ENCODE measurements at places on chromosomes 13 and 19.

DNA sequence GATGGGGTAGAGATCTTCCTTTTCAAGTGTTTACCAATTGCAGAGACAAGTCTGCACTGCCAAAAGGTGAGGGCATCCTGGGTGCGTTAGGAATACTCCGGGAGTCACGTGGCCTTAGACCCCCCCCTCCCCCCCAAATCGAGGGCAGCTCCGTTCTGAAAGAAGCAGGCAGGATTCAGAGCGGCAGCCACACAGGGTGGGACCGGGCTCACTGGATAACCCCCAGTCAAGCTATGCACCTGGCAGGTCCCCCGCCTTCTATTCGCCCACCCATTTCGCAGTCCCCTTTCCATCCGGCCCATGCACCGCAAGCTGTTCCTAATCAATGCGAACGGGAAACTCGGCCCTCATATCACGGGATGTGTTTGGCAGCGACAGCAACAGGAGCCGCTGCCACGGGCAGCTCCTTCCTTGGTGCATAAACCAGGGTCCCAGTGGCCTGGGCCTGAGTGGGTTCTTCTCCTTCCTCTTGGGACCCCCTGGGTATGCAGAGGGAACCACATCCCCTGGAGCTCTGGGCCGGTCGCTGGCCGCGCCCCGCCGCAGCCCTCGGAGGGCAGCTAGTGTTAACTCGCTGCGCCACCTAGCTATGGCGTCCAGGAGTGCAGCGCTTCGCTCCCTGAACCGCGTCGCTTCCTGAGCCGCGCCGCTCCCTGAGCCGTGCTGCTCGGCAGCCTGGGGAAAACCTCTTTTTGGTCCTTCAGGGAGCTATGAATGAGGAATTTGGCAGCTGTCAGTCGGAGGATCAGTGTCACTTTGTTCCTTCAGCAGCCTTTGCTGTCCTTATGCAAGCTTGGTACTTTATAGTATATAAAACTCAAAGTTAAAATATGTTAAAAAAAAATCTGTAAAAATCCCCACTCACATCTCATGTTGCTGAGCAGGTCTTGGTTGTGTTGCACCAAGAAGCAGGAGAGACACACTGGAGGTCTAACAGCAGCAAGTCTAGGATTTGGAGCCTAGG, 41.4 kb downstream of the LYL1 start:
- peak; percentile 57 for DNase-seq

GRCh38 chr13:114096031-114096485, 36.4 kb downstream of the RASA3 start:
- no peak for DNase-seq

DNA sequence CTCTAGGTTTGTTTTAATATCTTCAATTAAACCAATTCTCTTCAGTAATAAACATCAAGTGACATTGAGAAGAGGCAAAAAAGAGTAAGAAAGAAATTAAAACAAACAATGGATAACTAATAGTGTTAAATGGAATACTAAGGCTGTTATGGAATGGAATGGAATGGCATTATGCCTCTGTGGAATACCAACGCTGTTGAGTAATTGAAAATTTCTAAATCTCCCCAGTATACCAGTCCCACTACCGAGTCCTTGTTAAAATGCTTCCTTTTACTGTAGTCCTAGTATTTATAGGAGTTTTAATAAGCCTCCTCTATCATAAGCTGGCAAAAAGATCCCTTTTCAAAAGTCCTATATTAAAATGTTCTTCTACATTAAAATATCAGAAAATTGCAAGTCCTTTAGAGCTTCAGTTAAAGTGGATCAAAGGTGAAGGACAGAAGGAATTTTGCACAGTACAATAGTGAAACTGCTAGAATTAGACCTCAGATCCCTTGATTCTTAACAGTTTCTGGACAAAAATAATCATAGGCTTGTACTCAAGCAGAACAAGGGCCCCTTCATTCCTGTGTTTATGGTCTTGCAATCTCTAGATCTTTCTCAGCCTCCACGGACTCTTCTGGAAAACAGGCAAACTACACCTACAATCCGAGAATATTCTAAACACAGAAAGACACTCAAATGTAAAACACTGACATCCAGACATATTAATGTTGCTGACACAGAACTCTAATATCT, 128.2 kb downstream of the PCDH9 start:
- DNase-seq, result no peak

DNA sequence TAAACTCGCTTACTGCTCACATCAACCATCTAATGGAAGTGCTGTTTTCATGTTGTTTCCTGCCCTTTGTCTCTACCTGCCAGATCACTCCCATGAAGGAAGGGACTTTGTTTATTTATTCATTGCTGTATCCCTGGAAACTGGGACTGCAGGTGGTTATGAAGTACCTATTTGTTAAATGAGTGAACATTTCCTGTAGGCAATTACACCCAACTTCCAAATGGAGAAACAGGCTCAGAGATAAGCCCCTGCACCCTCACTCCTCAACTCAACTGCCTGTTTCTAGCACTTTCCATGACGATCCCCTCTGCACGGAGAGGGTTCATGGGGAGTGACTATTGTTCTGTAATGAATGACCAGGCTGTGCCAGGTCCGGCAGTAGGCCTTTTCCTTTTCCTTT, 1.9 kb upstream of the SELENOW start:
- no peak for DNase-seq

DNA sequence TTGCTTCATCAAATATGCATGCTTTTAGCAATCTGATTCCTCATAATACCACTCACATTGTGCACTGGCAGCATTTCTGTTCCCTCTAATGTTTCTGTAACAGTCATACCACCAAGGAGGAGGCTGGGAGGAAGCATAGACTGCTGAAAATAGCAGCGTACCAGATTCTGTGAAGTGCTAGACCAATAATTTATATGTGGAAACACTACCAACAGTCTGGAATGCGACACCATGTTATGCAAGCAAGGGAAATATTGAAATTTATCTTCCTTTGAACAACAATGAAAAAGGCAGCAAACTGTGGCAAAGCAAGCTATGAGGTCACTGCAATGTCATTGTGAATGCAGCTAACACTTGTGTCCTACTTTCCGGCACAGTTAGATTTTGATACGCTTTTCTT, 1388.0 kb downstream of the EFNB2 start:
- no peak for DNase-seq

DNA sequence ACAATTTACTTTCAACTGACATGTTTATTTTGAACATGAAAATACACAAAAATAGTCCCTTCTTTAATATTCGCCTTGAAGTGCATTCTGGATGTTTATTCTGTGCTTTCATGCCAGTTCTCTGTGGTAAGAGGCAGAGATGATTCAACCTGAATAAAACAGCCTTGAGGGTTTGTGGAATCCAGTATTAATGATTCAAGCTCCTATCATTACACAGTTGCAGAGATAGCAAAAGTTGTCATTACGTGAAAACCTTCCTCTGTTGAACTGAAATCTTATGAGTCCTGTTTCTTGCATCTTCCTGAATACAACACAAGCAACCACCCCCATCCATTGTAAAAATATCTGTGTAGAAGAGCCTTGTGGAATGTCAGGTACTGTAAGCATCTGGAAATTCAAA, 142.3 kb upstream of the HTR2A start:
- DNase-seq, result no peak

GRCh38 chr13:62278271-62278670, 862.6 kb upstream of the PCDH20 start:
- DNase-seq, result no peak

DNA sequence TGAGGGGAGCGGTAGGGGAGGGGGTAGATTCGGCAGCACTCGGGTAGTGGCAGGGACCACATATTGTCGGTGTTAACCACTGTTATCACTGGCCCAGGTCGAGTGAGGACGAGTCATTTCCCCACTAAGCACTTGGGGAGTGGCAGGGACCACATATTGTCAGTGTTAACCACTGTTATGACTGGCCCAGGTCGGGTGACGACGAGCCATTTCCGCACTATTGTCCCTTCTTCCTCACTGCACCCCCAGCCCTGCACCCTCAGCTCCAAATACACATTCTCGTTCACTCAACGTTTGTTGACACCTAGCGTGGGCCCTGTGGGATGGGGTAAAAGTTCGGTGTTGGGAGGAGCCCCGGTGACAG, 467 bp upstream of the CLN5 start:
- DNase-seq, result peak; percentile 79

DNA sequence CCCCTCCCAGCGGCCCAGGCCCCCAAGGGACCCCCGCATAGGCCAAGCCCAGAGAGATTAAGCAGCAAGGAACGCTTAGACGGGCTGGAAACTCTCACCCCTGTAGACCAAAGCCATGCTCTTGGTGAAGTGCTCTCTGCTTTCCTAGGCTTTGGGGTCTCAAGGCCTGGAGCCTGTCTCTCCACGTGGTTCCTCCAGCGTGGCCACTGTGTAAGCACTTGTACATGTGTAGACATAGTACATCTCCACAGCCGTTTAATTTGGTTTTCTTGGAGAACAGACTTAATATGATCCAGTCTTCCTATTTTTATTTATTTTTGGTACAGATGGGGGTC, 1.1 kb downstream of the NUDT19 start:
- DNase-seq, result no peak

GRCh38 chr13:27411341-27411740, 13.1 kb upstream of the GTF3A start:
- no peak for DNase-seq

- DNase-seq, result no peak
Measured at GRCh38 chr13:52947921-52948373, 80.7 kb upstream of the OLFM4 start.

DNA sequence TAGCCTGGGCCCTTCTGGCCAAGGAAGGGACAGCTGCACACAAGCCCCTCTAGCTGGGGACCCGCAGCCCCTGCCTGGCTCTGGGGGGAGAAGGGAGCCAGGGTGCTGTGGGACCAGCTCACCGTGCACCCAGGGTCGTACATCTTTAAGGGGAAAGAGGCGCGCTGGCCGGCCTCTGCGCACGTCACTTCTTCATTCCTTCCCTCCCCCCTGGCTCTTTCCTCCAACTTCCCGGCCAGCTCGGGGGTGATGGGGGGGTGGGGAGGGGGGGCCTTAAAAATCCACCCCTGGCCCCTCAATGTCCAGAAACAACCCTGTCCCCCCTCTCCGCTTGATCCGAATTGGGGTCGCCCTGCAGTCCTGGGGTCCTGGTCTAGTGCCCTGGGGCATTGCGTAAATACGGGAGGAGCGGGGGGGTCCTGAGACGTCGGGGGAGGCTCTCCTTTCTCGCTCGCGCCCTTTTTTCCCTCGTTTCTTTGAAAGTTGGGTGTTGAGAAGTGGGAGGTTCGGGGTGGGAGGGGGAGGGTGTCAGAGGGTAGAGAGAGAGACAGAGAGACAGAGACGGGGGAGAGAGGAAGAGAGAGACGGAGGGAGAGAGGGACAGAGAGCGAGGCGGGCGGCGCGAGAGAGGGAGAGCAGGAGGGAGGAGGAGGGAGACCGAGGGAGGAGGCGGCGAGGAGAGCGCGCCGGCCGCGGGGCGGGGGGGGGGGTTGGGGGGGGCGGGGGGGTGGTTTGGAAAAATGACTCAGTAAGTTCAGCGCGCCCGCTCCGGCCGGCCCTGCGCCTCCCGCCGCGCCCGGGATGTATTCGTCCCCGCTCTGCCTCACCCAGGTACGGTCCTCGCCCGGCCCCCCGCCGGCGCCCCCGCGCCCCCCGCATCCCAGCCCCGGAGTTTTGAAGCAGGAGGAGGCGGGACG, at the start of gene NFIC:
Gene NFIC (plus strand): TSS at position 748 of the 917 bp plus-strand sequence. CDS start 54 bp downstream, at position 802.
- DNase-seq, result no peak

GRCh38 chr13:41655997-41656396, 198.6 kb downstream of the RGCC start:
- DNase-seq, result no peak

- DNase-seq, result no peak
Measured at GRCh38 chr19:45908956-45909355, 5.6 kb downstream of the NANOS2 start.

DNA sequence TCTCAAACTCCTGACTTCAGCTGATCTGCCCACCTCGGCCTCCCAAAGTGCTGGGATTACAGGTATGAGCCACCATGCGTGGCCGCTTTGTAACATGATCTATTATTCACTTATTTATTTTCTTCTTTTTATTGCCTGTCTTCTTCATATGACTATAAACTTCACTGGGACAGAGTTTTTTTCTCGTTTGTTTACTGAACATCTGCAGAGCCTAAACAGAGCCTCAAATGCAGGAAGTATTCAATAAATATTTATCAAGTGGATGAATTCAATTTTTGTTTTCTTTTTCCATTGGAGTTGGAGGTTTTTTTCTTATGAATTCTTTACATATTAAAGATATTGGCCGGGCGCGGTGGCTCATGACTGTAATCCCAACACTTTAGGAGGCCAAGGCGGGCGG, 54.7 kb downstream of the SKA3 start:
- DNase-seq, result no peak

- DNase-seq, result no peak
Measured at GRCh38 chr19:42403586-42403985, 13.5 kb upstream of the CNFN start.

DNA sequence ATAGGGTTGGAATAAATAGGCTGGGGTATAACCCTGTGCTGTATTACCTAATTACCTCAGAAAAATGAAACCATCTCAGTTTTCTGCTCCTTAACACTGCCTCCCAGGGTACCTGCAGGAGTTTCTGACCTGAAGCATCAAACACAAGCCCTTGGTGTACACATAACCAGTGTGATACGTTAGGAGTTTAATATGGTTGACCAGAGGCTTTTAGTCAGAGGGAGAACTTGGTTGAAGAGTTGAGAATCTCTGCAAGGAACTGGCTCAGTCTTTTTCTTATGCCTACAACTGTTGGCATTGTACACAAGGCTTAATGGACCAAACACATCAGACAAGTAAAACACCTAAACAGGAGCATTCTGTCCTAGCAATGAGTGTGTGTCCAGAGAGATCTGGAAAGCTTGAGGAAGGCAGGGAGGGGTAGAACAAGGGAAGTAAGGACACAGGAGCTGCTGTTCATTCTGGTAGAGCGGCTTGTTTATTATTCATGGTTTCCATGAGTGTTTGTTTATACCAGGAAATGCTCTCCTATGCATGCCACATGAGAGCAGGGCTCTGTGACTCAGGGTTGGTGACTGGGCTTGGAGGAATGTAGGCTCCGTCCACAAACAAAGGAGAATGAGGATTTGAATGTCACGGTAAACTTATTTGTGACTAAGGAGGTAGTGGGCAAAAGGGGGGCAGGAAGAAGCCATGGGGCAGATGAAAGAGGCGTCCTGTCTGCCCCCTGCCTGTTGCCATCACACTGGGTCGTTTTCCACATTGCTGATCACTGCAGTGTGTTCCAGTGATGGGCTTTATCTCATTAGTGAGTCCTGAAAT, 11.9 kb upstream of the SPATA13 start:
- no peak for DNase-seq

GRCh38 chr13:90171649-90172048, 1175.8 kb upstream of the MIR17HG start:
- DNase-seq, result no peak

DNA sequence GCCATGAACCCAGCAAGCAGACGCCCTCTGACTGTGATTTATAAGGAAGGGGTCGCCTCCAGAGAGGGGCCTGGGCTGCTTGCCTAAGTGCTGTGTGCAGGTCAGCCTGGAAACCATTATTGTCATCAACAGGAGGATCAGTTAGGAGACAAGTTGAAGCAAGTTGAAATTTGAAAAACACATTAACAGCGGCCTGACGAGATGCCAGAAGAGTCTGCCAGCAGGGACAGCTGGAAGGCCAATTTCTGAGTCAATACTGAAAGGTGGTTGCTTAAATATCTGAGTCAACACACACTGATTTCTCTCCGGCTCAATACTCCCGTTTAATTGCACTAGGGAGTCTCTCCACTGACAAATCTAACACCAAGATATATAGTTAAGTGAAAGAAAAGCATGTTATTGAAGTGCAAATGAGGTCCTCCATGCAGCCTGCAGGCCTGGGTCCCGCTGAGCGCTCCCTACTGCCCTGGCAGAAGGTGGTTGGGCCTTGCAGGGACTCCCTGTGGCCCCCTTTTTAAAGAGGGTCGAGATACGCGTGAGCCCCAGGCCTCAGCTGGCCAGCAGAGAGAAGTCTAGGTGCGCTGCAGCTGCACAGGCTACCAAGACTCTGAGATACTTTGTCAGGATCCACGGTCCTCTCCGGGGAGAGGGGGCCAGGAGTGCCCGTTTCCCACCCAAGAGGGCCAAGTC, 91.1 kb downstream of the RNASEH2B start:
- no peak for DNase-seq
